D721Med (cell line): ENCODE measurements at places on chromosomes 5 and 9.

DNA sequence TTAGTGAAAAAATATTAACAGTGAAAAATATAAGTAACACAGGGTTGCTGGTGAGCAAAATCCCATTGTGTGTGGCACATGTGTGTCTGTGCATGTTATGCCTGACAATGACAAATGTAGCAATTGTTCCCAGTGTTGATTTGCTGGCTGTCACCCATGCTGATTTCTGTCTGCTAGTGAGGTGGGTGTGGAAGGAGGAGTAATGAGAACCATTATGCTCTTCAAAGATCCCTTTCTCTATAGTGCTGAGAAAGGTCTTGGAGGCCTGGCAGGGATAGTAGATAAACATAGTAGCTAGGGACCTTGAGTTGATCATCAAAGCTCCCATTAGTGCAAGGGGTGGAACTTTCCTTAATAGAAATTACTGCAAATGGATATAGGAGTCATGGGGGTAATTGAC, 152.5 kb upstream of the CLINT1 start:
- no peak for DNase-seq

- DNase-seq = no peak
These were observed 97.6 kb upstream of the SEMA6A start for GRCh38 chr5:116672203-116672602.

GRCh38 chr5:107378218-107378899, 292.4 kb downstream of the EFNA5 start:
- DNase-seq = no peak

- no peak for DNase-seq
These were observed 30.3 kb downstream of the CAST start for GRCh38 chr5:96692441-96692840.
